ENCODE measurements at places on chromosomes 3 and 15. TPM values are rescaled to one million over a fixed set of nuclear protein-coding genes. Genes with fewer than 3 reads are reported as not detected.

The BCL2A1 gene
- total RNA-seq, result 0.49 TPM

The PCSK6 gene
- total RNA-seq, result 11.8 TPM

The MORC1 gene
- under 0.01 TPM for total RNA-seq

The TGFBR2 gene
- 6.4 TPM for total RNA-seq

The GP5 gene
- total RNA-seq, result under 0.01 TPM

The SELENOK gene
- 21.4 TPM for total RNA-seq

The FEZF2 gene
- 15.2 TPM for total RNA-seq

The PLA1A gene
- under 0.01 TPM for total RNA-seq

The CYP1A2 gene
- not detected for total RNA-seq

The ITPKA gene
- total RNA-seq, result 1.2 TPM

The COL6A5 gene
- total RNA-seq, result under 0.01 TPM

The FRMD4B gene
- 49.9 TPM for total RNA-seq

The GOLGA6L1 gene
- not detected for total RNA-seq

The MLF1 gene
- total RNA-seq, result 18.7 TPM

The HYAL1 gene
- 0.49 TPM for total RNA-seq

The HDGFL3 gene
- total RNA-seq, result 119 TPM

The ADAMTS9 gene
- 20.7 TPM for total RNA-seq

The SLC22A13 gene
- total RNA-seq, result under 0.01 TPM

The TRPM1 gene
- not detected for total RNA-seq

The CIB2 gene
- total RNA-seq, result 23.6 TPM

The DUOXA1 gene
- total RNA-seq, result under 0.01 TPM

The CDCP1 gene
- 0.98 TPM for total RNA-seq

The SERINC4 gene
- under 0.01 TPM for total RNA-seq

The MUC20 gene
- 2.5 TPM for total RNA-seq

The STRIT1 gene
- not detected for total RNA-seq

The ARRDC4 gene
- 39.6 TPM for total RNA-seq

The SECISBP2L gene
- 85.6 TPM for total RNA-seq

The CLDN1 gene
- total RNA-seq, result 5.7 TPM

The STRC gene
- 0.25 TPM for total RNA-seq

The DOCK3 gene
- total RNA-seq, result 49.9 TPM

The ROBO1 gene
- total RNA-seq, result 278 TPM

The GP9 gene
- total RNA-seq, result 0.25 TPM

The BTBD1 gene
- total RNA-seq, result 136 TPM

The PPP1R14D gene
- not detected for total RNA-seq

The DNAJA4 gene
- 23.1 TPM for total RNA-seq

The UROC1 gene
- total RNA-seq, result not detected

The CNTN3 gene
- total RNA-seq, result 28.3 TPM

The LRRC34 gene
- total RNA-seq, result 7.1 TPM

The PAK2 gene
- total RNA-seq, result 61.0 TPM

The ZPLD1 gene
- under 0.01 TPM for total RNA-seq

The SAMD7 gene
- total RNA-seq, result not detected

The SEMA3G gene
- total RNA-seq, result 3.7 TPM

The CFAP20DC gene
- total RNA-seq, result 1.2 TPM

The THPO gene
- under 0.01 TPM for total RNA-seq

The CTXN2 gene
- 0.25 TPM for total RNA-seq

The TIMMDC1 gene
- 19.4 TPM for total RNA-seq

The NMNAT3 gene
- 7.4 TPM for total RNA-seq

The CHDH gene
- total RNA-seq, result 1.2 TPM

Data from temporal lobe (tissue), 4 donors.